ENCODE measurements at places on chromosomes 12 and 14.
A peak's percentile ranks its signal among the peaks of the same experiment; 100 is the strongest.

GRCh38 chr12:113268136-113268535, 46.9 kb downstream of the TPCN1 start:
- no peak for DNase-seq

DNA sequence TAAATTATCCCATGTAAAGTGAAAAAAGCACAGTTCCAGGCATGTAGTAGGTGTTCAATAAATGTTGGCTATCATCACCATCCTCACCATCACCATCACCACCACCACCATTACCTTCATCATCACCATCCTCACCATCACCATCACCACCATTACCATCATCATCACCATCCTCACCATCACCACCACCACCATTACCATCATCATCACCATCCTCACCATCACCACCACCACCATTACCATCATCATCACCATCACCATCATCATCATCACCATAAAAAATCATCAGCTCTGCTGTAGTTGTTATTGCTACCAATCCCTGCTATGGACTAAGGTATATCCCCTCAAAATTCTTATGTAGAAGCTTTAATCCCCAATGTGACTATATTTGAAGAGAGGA, 15.1 kb downstream of the ISCU start:
- DNase-seq, result no peak

DNA sequence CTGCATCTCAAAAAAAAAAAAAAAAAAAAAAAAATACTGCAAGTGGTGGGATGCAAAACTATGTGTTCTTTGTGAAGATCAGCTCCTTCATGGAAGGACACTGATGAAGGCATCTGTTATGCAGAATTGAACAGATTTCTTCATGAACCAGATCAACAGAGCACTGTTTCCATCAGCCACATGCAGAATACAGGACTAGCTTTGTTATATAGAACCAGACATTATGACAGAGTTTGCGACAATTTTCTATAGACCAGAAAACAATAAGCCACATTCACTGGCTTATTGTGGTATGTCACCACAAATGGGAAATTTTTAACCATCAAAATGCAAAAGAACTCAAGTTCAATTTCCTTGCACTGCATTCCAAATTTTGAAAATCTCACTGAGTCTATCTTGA, 34.7 kb downstream of the CIT start:
- DNase-seq, result no peak

GRCh38 chr12:12999959-13000615, at the start of gene HEBP1:
TSS of gene HEBP1 (minus strand) at chr12:13000265. CDS start at chr12:13000114, 151 bp downstream.
- DNase-seq, result peak; percentile 92

GRCh38 chr12:114888448-114888847, 204.5 kb upstream of the TBX3 start:
- DNase-seq, result no peak

- DNase-seq, result no peak
Measured at GRCh38 chr12:58513301-58513834, 406.9 kb downstream of the LRIG3 start.

DNA sequence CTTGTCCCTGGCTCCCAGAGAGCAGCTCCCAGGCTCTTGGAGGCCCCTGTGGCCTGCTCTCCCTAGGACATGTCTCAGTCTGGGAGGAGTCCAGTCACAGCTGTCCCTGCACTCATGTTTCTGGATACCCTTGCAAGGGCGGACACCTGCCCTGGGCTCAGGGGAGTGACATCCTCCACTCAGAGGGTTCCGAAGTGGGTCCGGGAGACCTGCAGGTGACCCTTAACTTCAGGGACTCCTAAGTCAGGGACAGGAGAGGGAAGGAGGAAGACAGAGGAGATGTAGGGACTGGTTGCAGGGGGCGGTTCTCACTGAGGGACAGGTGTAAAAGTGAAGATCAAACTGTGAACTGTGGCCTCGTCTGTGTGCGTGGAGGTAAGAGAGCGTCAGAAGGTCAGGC, 37.6 kb downstream of the CACNA2D4 start:
- DNase-seq, result no peak

DNA sequence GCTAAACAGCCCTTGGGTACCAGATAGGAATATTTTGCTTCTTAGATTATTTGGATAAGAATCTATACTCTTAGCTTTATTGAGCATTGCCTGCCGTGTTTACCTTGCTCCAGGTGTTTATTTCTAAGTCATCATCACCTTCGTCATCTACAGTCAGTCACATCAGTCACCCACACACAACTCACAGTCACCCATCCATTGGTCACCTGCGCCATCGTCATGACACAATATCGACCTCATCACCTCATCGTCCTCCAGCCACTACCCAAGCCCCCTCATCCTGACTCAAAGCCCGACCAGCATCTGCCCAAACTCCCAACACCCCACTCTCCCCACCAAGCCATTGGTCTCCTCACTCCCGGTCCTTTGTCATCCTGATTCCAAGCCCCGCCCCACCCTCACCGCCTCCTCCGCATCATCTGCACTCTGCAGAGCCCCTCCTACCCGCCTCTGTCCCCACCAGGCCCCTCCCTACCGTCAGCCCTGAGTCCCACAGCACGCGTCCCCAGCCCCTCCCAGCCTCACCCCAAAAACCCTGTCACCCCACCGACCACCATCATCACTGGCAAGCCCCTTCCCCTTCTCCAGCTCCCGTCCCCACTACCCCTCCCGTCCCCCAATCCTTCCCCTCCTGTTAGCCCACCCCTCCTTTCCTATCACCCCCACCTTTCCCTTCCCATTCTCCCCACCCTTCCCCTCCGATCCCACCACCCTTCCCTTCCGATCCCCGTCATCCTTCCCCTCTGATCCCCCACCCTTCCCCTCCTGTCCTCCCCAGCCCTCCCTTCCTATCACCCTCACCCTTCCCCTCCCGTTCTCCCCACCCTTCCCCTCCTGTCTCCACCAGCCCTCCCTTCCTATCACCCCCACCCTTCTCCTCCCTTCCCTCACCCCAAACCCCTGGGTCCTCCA, 9.8 kb downstream of the DLK1 start:
- DNase-seq, result no peak

GRCh38 chr14:89550821-89551220, 133.8 kb upstream of the FOXN3 start:
- no peak for DNase-seq

DNA sequence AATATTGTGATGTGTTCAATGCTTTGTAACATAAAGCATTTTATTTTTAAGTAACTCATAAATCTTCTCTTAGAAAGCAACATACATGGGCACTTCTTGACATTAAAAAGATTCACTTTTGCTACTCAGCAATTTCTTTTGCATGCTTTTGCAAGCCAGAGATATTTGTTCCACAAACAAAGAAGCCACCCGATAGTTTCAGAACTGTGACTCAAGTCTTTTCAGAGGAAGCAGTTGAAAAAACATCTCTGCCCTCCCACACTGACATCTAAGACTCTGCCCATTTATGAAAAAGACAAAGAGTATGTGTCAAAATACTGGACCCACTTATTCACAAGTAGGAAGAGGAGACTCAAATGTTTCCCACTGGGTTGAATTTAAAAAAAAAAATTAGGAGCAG, 7.5 kb downstream of the APPL2 start:
- no peak for DNase-seq

- DNase-seq, result no peak
Measured at GRCh38 chr14:45084946-45085346, 1.0 kb downstream of the PRPF39 start.

DNA sequence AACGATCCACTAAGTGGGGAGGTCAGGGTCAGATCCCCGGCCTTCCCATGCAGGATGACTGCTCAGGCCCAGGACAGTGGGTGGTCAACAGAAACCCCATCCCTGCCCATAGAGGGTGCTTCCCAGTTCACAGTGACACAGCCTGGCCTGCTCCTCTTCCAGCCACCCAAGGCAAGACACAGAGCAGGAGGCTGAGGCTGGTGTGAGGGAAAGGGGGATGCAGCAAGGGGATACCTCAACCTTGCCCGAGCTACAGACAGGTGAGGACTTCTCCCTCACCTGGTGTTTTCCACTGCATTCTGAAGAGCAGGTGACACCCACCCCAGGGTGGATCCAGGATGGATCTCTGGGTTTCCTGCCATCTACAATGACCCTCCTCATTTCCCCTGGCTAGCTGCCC, 106.7 kb downstream of the KIF26A start:
- no peak for DNase-seq
